Hematopoietic multipotent progenitor cell treated with erythropoietin and hydrocortisone succinate and interleukin-3 and kit ligand, for 6 days (in vitro differentiated cells): ENCODE measurements at places on chromosomes 11 and 22.

GRCh38 chr11:1481483-1481825 is 5.1 kb downstream of the MOB2 start:
- DNase-seq = no peak

DNA sequence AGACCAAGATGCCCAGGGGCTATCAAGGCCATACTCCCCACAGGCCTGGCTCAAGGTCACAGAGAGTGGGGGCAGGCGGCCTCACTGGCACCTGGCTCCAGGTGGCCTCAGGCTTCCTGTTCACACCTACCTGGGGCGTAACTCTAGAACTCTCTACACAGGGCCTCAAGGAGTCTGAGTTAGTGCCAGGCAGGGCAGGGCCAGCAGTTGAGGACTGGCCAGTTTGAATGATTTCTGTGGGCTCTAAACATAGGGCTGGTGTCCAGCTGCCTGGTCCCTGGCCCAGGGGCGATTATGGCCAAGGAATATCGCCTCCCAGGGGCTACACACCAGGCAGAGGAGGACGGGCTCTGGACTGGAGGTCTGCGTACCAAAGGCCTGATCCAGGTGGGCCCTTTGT is 79.2 kb downstream of the WNT7B start:
- DNase-seq = no peak

DNA sequence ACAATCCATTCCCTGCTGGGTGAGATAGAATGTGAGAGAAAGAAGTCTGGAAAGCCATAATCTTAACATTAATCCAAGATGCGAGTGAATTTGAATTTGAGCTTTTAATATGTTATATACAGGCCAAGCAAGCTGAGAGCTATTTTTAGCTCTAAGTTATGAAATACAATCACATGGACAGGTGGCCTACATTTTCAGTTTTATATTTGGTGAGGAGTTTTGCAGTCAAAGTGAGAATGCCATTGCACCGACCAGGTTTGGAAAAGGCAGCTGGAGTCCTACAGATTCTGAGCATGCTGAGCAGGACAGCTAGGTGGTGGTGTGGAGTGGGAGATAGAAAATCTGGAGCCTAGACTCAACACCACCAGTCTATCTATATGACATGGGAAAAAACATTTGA is 12.0 kb downstream of the OR5B21 start:
- DNase-seq = no peak

GRCh38 chr11:93279851-93280347 is 50.6 kb upstream of the DEUP1 start:
- DNase-seq = no peak

- no peak for DNase-seq
Observed at GRCh38 chr11:1719781-1720180, 22.8 kb downstream of the KRTAP5-6 start.

GRCh38 chr11:78241475-78241874 is 52.8 kb downstream of the USP35 start:
- no peak for DNase-seq

- DNase-seq = no peak
Observed at GRCh38 chr11:91664521-91664920, 560.1 kb upstream of the FAT3 start.

GRCh38 chr22:23556026-23556620 is 24.0 kb downstream of the IGLL1 start:
- no peak for DNase-seq

GRCh38 chr11:82843057-82843795 is 57.0 kb downstream of the PRCP start:
- no peak for DNase-seq

- DNase-seq = no peak
Observed at GRCh38 chr22:36660510-36660840, 43.1 kb downstream of the CACNG2 start.

- no peak for DNase-seq
Observed at GRCh38 chr11:35543481-35543880, 18.1 kb upstream of the PAMR1 start.

- no peak for DNase-seq
Observed at GRCh38 chr22:45454275-45454674, 40.8 kb downstream of the RIBC2 start.

DNA sequence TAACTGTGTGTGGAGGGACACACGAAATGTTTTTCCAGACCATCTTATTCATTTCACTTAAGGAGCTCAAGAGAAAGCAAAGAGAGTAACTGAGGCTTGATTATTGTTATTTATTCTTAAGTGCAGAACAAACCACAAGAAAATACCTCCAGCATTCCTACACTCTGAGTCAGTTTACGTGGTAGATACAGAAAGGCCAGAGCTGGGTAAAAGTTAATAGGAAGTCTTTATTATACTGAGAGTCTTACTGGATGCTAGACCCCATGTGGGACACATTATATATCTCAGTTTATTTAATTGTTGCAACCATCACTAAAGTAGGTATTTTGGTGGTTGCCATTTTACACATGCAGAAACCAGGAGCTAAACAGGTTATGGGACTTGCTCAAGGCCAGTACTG is 261.4 kb upstream of the POU2AF2 start:
- DNase-seq = no peak

GRCh38 chr11:64726211-64726641 is 3.2 kb upstream of the NRXN2 start:
- DNase-seq = no peak

- peak; percentile 10 for DNase-seq
Observed at GRCh38 chr22:39773503-39773902, 120.1 kb downstream of the ENTHD1 start.

GRCh38 chr11:131897956-131898355 is 527.5 kb downstream of the NTM start:
- no peak for DNase-seq

- peak; percentile 87 for DNase-seq
Observed at GRCh38 chr11:121257289-121257688, 35.3 kb upstream of the SC5D start.
